CD4-positive, alpha-beta T cell treated with Interleukin-15 for 4 hours (primary cell): ENCODE measurements at places on chromosomes 11 and 22.

GRCh38 chr11:102260241-102260640 is 57.0 kb upstream of the BIRC3 start:
- no peak for DNase-seq

GRCh38 chr11:2742201-2742600 is 42.4 kb upstream of the KCNQ1OT1 start:
- DNase-seq: no peak

GRCh38 chr11:113884361-113884836 is 9.0 kb upstream of the USP28 start:
- DNase-seq: no peak

DNA sequence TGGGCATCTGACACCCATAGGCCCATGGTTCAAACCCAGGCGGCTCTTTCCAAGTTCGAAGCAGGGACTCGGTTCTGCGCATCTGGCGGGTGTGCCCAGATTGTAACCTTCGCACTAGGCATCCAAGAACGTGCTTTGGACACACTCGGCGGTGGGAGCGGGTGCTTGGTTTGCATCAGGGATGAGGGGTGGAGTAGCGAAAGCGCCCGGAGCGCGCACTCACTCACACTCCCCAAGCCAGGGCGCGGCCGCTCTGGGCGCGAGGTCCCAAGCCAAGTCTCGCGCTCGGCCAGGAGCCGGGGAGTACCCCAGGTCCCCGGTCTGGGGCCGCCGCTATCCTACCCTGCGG is 243 bp upstream of the SYT9 start:
- DNase-seq: no peak

- no peak for DNase-seq
Measured at GRCh38 chr11:72179804-72180396, 12.0 kb upstream of the FOLR1 start.

- no peak for DNase-seq
Measured at GRCh38 chr22:20779818-20780158, 5.9 kb downstream of the SERPIND1 start.

- no peak for DNase-seq
Measured at GRCh38 chr11:9741260-9741659, 77.4 kb downstream of the SWAP70 start.

GRCh38 chr11:46972343-46972742 is 35.8 kb downstream of the CSTPP1 start:
- DNase-seq: no peak

- no peak for DNase-seq
Measured at GRCh38 chr11:6615882-6616585, 3.2 kb downstream of the TPP1 start.

GRCh38 chr11:121795174-121795573 is 320.8 kb downstream of the BLID start:
- DNase-seq: no peak

GRCh38 chr22:27799015-27799826 is 2.3 kb downstream of the MN1 start:
- DNase-seq: no peak

GRCh38 chr11:19551457-19551856 is 161.2 kb upstream of the NAV2 start:
- DNase-seq: no peak

GRCh38 chr22:30872285-30873041 is 96.1 kb downstream of the MORC2 start:
- no peak for DNase-seq

DNA sequence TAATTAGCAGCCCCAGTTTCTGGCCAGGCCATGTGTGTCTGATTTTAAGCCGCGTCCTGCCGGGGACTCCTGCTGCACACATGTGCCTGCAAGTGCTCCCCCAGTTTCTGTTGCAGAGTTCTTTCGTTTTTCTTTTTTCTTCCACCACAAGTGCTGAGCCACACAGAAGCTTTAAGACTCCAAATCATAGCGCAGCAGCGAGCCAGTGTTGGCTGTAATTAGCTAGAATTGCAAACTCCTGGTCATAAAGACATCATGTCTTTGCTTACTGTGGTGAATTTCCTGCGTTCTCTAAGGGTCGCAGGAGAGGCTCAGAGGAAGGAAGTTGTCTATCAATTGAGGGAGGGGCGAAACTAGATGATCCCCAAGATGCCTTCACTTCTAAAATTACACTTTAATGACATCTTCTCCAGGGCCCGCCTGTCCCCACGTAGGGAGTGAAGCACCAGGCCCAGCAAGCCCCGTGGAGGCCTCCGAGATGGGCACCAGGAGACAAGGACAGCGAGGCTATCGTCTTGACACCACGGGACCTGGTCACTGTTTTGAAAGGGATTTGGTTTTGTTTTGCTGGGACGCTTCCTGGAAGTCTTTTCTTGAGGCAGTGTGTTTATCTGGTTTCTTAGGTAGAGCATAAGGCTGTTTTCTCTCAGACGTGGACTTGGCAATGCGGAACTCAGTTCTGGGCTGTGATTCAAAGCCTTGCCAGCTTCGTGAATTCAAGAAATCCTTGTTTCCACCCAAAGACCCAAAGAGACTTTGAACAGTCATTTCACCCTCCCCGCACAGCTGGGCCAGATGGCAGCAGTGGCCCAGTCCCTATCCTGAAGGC is 71.8 kb downstream of the UBASH3B start:
- DNase-seq: peak; percentile 44

GRCh38 chr22:42626951-42627625 is 12.4 kb upstream of the POLDIP3 start:
- no peak for DNase-seq

DNA sequence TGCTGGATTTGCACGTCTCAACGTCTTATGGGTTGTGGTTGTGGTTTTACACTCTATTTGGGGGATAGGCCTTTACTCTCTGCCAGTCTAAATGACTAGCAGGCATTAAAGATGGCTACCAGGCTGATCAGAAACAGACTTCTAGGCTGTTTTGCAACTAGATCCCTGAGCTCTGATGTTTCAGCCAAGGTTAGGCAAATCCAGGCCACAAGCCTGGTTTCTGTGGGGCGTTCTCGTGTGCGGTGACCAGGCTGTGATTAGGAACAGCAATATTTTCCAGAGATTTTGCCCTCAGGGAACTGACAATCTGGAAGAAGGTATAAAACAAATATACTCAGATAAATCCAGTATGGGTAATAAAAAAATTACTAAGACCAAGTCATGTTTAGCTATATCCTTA is 502.4 kb downstream of the INSC start:
- no peak for DNase-seq

GRCh38 chr11:32527261-32528175 is 56.1 kb upstream of the EIF3M start:
- DNase-seq: no peak

DNA sequence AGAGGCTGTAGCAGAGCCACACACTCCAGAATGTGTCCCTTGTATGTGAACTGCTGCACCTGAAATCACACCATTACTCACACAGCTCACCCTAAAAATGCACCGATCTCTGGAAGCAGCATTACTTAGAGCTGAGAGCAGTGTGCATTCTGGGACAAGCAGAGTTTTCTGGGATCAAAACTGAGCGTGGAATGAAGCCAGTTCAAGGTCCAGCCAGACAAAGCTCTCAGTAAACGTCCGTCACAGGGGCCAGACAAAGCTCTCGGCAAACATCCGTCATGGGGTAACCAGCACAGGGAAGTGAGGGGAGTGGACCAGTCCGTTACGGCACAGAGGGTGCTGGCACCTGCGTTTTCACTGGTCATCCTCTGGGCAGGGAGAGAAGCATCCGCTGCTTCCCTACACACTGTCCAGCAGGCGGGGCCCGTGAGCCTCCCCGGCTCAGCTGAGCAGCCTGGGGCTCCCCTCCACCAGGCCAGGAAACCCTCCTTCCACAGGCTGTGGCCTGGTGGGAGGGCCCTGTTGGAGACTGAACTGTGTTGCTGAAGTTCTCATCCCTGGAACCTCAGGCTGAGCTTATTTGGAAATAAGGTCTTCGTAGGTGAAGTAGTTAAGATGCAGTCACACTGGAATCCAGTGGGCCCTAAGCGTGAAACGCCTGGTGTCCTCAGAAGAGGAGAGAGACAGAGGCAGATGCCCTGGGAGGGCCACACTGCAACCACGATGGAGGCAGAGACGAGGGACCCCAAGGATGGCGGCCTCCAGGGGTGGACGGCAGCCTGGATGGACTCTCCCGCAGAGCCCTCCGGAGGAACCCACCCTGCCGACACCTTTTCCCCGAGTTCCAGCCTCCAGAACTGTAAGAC is 883.9 kb downstream of the BRD1 start:
- DNase-seq: no peak

DNA sequence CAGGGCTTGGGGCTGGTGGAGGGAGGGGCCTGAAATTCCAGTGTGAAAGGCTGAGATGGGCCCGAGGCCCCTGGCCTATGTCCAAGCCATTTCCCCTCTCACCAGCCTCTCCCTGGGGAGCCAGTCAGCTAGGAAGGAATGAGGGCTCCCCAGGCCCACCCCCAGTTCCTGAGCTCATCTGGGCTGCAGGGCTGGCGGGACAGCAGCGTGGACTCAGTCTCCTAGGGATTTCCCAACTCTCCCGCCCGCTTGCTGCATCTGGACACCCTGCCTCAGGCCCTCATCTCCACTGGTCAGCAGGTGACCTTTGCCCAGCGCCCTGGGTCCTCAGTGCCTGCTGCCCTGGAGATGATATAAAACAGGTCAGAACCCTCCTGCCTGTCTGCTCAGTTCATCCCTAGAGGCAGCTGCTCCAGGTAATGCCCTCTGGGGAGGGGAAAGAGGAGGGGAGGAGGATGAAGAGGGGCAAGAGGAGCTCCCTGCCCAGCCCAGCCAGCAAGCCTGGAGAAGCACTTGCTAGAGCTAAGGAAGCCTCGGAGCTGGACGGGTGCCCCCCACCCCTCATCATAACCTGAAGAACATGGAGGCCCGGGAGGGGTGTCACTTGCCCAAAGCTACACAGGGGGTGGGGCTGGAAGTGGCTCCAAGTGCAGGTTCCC is at the start of gene APOC3:
Gene APOC3, plus strand, starts transcription at position 383 of the 659 bp plus-strand sequence. CDS start 676 bp downstream, outside the sequence.
- no peak for DNase-seq

- DNase-seq: no peak
Measured at GRCh38 chr11:68934321-68934645, 30.6 kb downstream of the IGHMBP2 start.

GRCh38 chr11:2797741-2798361 is 87.7 kb downstream of the CDKN1C start:
- no peak for DNase-seq
